ENCODE measurements at places on chromosomes 2 and 18. TPM values are rescaled to one million over a fixed set of nuclear protein-coding genes. Genes with fewer than 3 reads are reported as not detected.

- no peak overlapping the region for H3K27ac ChIP-seq
- no peak for DNase-seq
- no peaks in the 10 kb centered on the region for H3K4me1 ChIP-seq
- no peaks in the 10 kb centered on the region for H3K36me3 ChIP-seq
Measured at GRCh38 chr18:49166327-49166726, 215.6 kb upstream of the SMAD7 start.

GRCh38 chr2:64658269-64658668 lies 4.6 kb upstream of the SERTAD2 start:
- no peak overlapping the region for H3K4me3 ChIP-seq
- H3K36me3 ChIP-seq, result no peaks in the 10 kb centered on the region
- H3K27ac ChIP-seq, result no peak overlapping the region
- DNase-seq, result no peak
- H3K4me1 ChIP-seq, result peaks cover 12% of the 10 kb centered on the region

DNA sequence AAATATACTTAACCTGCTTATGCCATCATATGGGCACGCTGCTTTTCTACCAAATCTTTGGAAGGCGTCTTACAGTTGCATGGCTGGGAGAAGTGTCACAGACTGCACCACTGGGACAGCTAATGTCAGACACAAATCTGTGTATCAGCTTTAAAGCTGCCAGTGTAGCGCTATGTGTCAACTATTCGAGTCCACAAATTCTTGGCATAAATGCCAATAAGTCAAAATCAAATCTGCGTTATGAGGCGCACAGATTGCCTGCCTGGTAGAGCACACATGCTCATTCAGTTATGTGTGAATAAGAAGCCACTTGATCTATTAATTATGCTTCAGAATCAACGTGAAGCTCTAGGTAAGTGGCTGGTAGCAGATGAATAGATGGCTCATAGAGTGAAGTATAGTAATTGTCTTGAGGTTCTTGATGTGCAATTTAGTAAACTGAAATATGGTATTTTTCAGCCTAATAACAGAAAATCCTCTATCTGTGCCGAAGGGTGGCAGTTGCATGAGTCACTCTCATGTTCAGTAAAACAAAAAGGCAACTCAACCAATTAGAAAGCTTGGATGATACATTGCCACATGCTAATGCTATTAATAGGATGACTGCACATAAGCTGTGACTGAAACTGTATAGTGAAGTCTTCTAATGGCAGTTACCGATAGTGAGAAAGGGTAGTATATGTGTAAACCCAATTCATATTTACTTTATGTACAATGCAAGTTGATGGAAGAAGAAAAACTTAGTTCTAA lies 52.0 kb downstream of the DCC start:
- no peak overlapping the region for H3K27ac ChIP-seq
- no peak for DNase-seq
- no peaks in the 10 kb centered on the region for H3K27me3 ChIP-seq
- no peaks in the 10 kb centered on the region for H3K4me1 ChIP-seq
- no peaks in the 10 kb centered on the region for H3K36me3 ChIP-seq

- H3K27ac ChIP-seq, result no peak overlapping the region
- no peak for DNase-seq
- H3K4me3 ChIP-seq, result no peak overlapping the region
- H3K4me1 ChIP-seq, result peaks cover 12% of the 10 kb centered on the region
- H3K27me3 ChIP-seq, result no peaks in the 10 kb centered on the region
- H3K36me3 ChIP-seq, result no peaks in the 10 kb centered on the region
Measured at GRCh38 chr2:169709331-169709730, 15.1 kb downstream of the PHOSPHO2 start.

The LYPD6B gene
- total RNA-seq, result not detected

The GRP gene
- total RNA-seq, result not detected

GRCh38 chr2:211454679-211455078 lies 898.3 kb downstream of the CPS1 start:
- H3K36me3 ChIP-seq, result no peaks in the 10 kb centered on the region
- H3K27me3 ChIP-seq, result no peaks in the 10 kb centered on the region
- H3K4me1 ChIP-seq, result no peaks in the 10 kb centered on the region
- H3K4me3 ChIP-seq, result no peak overlapping the region

GRCh38 chr2:69774984-69775982 lies 33.3 kb downstream of the ANXA4 start:
- H3K36me3 ChIP-seq, result no peaks in the 10 kb centered on the region
- H3K27me3 ChIP-seq, result no peaks in the 10 kb centered on the region
- H3K27ac ChIP-seq, result peak overlapping the region; percentile 30
- no peak overlapping the region for H3K4me3 ChIP-seq
- peaks cover 37% of the 10 kb centered on the region for H3K4me1 ChIP-seq

- no peaks in the 10 kb centered on the region for H3K36me3 ChIP-seq
- no peaks in the 10 kb centered on the region for H3K4me1 ChIP-seq
- H3K4me3 ChIP-seq, result no peak overlapping the region
- no peak overlapping the region for H3K27ac ChIP-seq
- no peak for DNase-seq
Measured at GRCh38 chr2:113675875-113676274, 48.8 kb downstream of the RABL2A start.

- no peak for DNase-seq
- H3K4me3 ChIP-seq, result no peak overlapping the region
- no peaks in the 10 kb centered on the region for H3K36me3 ChIP-seq
- H3K4me1 ChIP-seq, result no peaks in the 10 kb centered on the region
- no peaks in the 10 kb centered on the region for H3K27me3 ChIP-seq
- H3K27ac ChIP-seq, result no peak overlapping the region
Measured at GRCh38 chr2:193331676-193332075, 1136.9 kb upstream of the TMEFF2 start.

GRCh38 chr2:62857139-62857931 lies 151.8 kb downstream of the EHBP1 start:
- H3K27ac ChIP-seq, result no peak overlapping the region
- DNase-seq, result no peak
- no peaks in the 10 kb centered on the region for H3K27me3 ChIP-seq

The CIB4 gene
- total RNA-seq, result not detected

The DRC1 gene
- not detected for total RNA-seq

DNA sequence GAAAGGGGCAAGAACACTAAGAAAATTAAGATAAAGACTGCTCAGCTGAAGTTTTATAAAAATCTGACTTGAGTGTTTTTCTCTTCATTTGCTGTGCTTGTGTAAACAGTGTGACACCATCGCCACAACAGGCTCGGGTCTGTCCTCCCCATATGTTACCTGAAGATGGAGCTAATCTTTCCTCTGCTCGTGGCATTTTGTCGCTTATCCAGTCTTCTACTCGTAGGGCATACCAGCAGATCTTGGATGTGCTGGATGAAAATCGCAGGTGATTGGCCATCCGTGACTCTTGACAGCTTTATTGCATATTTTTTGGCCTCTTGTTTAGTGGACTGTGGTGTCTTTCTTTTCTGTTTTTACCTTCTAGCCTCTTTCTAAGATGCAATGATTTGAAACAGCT lies 22.1 kb downstream of the MFF start:
- H3K4me1 ChIP-seq, result no peaks in the 10 kb centered on the region
- no peaks in the 10 kb centered on the region for H3K36me3 ChIP-seq
- no peaks in the 10 kb centered on the region for H3K27me3 ChIP-seq
- H3K27ac ChIP-seq, result no peak overlapping the region

The NOL4 gene
- 0.27 TPM for total RNA-seq

The UGT1A4 gene
- 306 TPM for total RNA-seq

DNA sequence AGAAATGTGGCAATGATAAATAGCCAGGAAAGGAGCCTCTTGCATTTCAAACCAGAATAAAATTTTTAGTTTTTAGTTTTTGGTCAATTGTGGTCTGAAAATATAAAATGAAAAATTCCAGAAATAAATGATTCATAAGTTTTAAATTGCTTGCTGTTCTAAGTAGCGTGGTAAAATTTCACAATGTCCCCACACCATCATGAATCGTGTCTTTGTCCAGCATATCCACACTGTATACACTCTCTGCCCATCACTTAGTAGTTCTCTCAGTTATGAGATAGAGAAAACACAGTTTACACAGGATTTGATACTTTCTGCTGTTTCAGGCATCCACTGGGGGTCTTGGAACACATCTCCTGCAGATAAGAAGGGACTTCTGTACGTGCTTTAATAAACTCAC lies 783.9 kb downstream of the TSN start:
- no peaks in the 10 kb centered on the region for H3K36me3 ChIP-seq
- DNase-seq, result no peak
- no peak overlapping the region for H3K27ac ChIP-seq
- H3K4me1 ChIP-seq, result no peaks in the 10 kb centered on the region
- no peak overlapping the region for H3K4me3 ChIP-seq

The TP53I3 gene
- 10.8 TPM for total RNA-seq

DNA sequence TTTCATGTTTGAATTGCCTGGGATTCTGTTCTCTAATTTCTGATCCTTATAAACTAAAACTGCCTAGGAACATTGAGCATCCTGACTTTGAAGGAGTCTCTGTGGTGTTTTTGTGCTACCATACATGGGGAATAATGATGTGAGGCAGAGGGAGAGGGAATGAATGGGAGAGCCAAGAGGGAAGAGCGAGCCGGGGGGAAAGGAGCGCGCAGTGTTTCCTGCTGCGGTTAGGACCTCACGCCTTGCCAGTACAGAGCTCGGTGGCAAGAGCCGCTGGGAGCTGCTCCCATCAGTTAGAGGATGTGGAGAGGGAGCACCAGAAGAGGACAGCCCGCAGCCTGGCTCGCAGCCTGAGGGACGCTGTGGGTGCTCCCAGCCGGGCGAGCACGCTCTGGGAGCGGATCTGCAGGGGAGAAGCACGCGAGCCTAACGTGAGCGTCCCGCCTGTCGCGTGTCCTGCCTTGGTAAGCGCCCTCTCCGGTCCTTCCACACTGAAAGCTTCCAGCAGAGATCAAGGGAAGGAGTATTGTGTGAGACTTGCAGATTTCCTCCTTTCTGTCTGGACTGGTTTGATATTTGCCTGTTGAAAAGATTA lies 114.7 kb downstream of the FAM210A start:
- H3K36me3 ChIP-seq, result no peaks in the 10 kb centered on the region
- H3K27ac ChIP-seq, result no peak overlapping the region
- H3K4me1 ChIP-seq, result no peaks in the 10 kb centered on the region
- no peak for DNase-seq
- no peaks in the 10 kb centered on the region for H3K27me3 ChIP-seq

GRCh38 chr18:79864006-79864725 lies 66.4 kb downstream of the KCNG2 start:
- H3K4me3 ChIP-seq, result no peak overlapping the region
- no peaks in the 10 kb centered on the region for H3K36me3 ChIP-seq
- DNase-seq, result no peak
- H3K4me1 ChIP-seq, result no peaks in the 10 kb centered on the region
- H3K27ac ChIP-seq, result no peak overlapping the region

GRCh38 chr2:13193075-13193474 lies 476.3 kb downstream of the TRIB2 start:
- no peak overlapping the region for H3K4me3 ChIP-seq
- no peak overlapping the region for H3K27ac ChIP-seq
- H3K27me3 ChIP-seq, result no peaks in the 10 kb centered on the region
- DNase-seq, result no peak

- no peak overlapping the region for H3K4me3 ChIP-seq
- no peak for DNase-seq
- H3K4me1 ChIP-seq, result no peaks in the 10 kb centered on the region
- H3K36me3 ChIP-seq, result no peaks in the 10 kb centered on the region
- H3K27ac ChIP-seq, result no peak overlapping the region
Measured at GRCh38 chr18:7205346-7205745, 25.5 kb upstream of the LRRC30 start.

- no peaks in the 10 kb centered on the region for H3K4me1 ChIP-seq
- H3K27ac ChIP-seq, result no peak overlapping the region
- H3K4me3 ChIP-seq, result no peak overlapping the region
- no peaks in the 10 kb centered on the region for H3K36me3 ChIP-seq
Measured at GRCh38 chr2:199603721-199604291, 146.1 kb upstream of the SATB2 start.

DNA sequence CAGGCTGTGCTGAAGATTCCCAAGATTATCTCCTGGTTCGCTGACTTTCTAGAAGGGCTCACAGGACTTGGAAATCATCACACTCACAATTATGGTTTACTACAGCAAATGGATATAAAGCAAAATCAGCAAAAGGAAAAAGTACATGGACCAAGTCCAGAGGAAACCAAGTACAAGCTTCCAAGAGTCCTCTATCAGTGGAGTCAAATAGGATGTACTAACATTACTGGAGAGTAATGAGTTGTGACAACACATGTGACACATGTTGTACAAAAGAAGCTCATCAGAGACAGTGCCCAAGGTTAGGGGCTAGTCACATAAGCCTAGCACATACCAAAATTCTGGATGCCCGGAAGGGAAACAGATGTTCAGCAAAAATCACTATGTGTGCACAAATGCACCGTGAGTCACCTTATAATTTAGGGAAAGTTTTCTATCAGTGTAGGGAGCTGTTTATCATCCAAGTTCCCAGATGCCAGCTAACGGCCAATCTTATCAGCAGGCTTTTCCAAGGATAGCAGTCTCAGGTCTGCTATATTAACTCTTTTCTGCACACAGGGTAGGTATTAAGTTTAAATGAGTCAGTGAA lies 9.5 kb downstream of the TMEM237 start:
- H3K4me3 ChIP-seq, result no peak overlapping the region
- H3K27me3 ChIP-seq, result no peaks in the 10 kb centered on the region
- H3K4me1 ChIP-seq, result no peaks in the 10 kb centered on the region
- no peak for DNase-seq
- no peak overlapping the region for H3K27ac ChIP-seq

- peak overlapping the region; percentile 26 for H3K4me3 ChIP-seq
- no peaks in the 10 kb centered on the region for H3K4me1 ChIP-seq
- DNase-seq, result no peak
- no peak overlapping the region for H3K27ac ChIP-seq
- no peaks in the 10 kb centered on the region for H3K36me3 ChIP-seq
- H3K27me3 ChIP-seq, result peaks cover 30% of the 10 kb centered on the region
Measured at GRCh38 chr2:70887208-70887549, 48.5 kb upstream of the ATP6V1B1 start.

DNA sequence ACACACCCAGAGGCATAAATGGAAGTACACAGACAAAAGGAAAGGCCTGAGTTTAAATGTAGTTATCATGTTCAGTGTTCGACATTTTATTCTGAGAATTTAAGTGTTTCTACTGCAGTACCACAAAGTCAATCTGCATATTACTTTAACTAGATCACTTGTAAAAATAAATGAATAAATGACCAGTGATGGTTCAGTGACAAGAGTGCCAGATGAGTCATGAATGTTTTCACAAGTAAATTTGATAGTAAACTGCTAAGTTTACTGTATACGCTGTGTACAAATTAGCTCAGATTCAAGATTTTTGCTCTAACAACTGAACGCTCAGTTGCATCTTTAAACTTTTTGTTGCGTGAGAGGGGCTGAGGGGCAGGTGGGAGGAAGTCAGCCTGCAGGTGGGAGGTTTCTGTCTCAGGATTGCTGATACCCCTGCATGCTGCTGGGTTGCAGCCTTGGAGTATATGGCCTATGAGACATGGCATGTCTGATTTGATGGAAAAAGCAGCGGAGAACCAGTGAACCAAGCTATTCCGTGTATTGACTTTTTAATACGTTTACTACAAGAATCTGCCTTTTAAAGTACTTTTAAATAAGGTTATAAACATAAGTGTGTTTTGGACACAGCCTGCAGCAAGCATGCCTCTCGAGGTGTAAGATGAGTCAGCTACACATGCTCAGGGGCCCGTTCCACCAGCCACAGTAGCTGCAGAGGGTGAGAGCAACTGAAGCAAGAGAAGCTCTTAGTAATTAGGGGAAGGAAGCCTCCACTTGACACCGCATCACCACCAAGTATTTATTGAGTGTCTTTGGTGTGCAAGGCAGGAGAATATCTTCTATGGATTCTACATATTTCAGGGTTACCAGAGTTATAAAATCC lies 245.1 kb downstream of the NEDD4L start:
- no peak overlapping the region for H3K27ac ChIP-seq
- H3K36me3 ChIP-seq, result no peaks in the 10 kb centered on the region
- H3K27me3 ChIP-seq, result no peaks in the 10 kb centered on the region
- DNase-seq, result no peak

The TIA1 gene
- 37.1 TPM for total RNA-seq

The GRB14 gene
- 44.1 TPM for total RNA-seq

- H3K36me3 ChIP-seq, result no peaks in the 10 kb centered on the region
- H3K27ac ChIP-seq, result peak overlapping the region; percentile 39
- no peak overlapping the region for H3K4me3 ChIP-seq
- DNase-seq, result peak; percentile 86
Measured at GRCh38 chr2:61710711-61711110, 143.1 kb downstream of the FAM161A start.

Measured in right lobe of liver (tissue), 6 donors.